ENCODE measurements at places on chromosomes 1 and 21.

DNA sequence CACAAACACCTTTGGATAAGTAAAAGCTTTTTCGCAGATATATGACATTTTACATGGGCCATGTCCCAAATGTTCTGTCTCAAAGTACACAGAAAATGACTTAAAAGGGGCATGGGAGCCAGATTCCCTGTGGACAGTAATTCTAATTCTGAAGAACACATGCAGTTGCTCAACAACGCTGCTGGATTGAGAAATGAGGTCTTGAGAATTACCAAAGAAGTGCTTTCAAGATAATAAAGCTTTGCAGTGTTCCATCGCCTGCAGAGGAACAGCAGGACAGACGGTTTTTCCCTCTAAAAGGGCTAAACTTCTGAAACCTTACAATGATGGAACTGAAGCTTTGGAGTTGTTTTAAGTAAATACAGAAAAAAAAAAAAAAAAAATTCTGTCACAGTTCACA, 55.3 kb upstream of the HSPA13 start:
- no peak for DNase-seq

GRCh38 chr21:26041431-26042180, 129.0 kb downstream of the APP start:
- DNase-seq = no peak

DNA sequence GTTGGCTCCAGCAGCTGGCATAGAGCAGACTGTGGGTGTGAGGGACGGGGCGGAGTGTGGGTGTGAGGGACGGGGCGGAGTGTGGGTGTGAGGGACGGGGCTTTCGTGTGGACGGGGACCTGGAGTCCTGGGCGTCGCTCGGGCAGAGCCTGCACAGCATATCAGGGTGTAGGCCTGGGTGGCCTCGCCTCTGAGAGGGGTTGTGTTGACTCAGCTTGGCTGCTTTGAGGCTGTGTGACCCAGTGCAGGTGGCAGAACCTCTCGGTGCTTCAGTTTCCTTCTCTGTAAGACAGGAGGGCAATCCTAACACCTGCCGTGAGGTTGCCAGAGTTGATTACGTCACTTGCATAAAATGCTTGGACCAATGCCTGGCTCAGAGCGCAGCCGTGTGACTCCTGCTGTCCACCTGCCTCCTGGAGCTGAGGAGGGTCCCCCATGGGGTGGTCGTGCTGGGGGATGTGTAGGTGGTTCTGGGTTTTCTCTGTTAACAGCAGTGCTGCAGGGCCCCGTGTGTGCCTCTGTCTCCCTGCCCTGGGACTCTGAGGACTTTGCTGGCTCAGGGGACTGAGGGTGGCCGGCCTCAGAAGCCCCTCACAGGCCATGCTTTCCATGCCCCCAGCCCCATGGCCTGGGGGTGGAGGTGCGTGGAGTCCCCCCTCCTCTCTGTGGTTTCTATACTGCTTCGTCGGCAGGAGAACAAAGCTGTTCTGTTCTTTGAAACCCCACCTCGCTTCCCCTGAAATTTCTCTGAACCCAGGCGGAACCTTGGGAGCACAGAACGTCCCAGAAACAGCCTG, 15.4 kb downstream of the PDXK start:
- no peak for DNase-seq

DNA sequence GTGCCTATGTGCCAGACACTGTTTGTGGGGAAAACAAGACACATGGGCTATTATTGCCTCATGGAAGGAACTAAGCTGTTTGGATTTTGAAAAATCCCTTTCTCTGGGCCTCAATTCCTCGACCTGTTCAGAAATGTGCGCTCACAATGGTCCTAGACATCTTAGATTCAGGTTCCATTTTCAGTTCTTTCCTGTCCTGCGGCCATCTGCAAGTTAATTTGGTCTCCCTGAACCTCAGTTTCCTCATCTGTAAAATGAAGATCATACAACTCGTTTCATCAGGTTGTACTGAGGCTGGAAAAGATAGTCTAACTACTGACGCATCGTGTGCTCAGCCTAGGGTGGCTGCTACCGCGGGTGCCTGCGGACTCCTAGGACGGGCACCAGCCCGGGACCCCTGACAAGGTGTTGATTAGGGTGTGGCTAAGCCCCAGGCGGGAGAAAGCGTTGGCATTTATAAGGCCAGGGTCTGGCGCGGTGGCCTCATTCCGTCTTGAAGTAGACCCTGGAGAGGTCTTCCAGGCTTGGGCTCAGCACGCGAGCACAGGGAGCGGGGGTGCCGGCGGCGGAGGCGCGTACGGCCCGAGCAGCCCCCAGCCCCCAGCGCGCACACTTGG, 493 bp upstream of the ELOA start:
- no peak for DNase-seq

Data from HS-5 (cell line).